ENCODE measurements at places on chromosomes 2 and 18. TPM values are rescaled to one million over a fixed set of nuclear protein-coding genes. Genes with fewer than 3 reads are reported as not detected.

CERKL gene
- total RNA-seq, result not detected

MLPH gene
- total RNA-seq, result 279 TPM

CABYR gene
- not detected for total RNA-seq

LRRTM1 gene
- total RNA-seq, result 7.9 TPM

DNA sequence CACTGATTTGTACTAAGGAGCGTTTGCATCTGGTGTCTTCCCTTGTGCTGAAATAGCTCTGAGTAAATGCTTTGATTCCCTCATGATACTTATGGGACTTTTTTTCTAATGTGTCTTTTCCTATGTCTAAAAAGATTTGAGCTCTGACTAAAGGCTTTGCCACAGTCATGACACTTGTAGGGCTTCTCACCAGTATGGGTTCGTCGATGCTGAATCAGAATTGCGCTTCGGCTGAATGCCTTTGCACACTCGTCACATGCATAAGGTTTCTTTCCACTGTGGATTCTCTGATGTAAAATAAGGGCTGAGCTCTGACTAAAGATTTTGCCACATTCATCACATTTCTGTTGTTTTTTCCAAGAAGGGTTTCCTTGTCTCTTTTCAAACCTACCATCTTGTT, 8.0 kb downstream of the ZNF396 start:
- DNase-seq, result no peak

GRCh38 chr18:24862201-24862816, 401.9 kb downstream of the HRH4 start:
- no peak for DNase-seq

DNA sequence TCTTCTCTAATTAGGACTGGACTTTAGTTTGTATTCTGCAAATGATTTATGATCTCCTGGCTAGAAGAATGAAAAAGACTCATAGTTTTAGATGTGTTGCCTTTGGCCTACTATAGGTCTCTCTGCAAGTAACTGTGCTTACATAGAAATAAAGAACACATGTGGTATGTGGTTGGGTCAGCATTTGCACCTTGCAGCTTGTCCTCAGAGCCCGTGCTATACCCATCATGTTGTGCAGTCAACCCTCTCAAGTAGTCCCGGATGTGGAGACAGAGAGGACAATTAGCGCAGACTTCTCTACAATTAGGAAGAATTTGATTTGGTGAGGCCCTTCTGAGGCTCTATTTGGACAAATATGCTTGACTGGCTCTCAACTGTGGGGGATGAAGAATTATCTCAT, 203.7 kb upstream of the ITGA4 start:
- no peak for DNase-seq

DNA sequence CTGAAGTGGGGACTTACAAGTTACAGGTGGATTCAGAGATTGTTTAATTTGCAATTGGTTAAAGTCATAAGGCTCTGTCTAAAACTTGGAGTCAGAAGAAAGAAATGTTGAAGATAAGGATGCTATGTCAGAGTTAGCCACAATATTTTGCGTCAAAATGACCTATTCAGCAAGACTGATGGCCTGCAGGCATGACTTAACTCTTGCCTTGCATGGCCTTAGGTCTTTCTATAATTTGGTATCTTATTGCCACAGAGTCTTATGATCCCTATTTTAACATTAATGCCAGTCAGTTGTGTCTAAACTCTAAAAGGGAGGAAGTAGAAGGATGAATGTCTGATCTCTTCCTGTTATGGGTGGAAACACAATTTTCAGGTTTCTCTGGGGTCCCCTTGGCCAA, 5.2 kb upstream of the COMMD1 start:
- DNase-seq, result no peak

DNA sequence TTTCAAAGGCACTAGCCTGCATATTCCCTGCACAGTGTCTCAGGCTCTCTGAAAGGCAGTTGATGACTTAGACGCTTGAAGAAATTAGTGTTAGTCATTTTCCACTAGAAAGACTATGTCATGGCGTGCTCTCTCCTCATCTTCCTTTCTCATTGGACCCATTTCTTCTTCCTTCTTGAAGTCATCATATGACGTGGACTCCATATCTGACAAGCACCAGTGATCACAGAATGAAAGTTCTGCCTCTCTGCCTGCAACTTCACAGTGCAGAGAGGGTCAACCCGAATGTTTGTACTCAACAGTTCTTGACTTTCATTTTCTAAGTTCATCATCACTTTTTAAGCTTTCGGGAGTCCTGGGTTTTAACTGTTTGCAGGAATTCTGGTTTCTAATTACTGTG, 63.7 kb upstream of the CYRIA start:
- no peak for DNase-seq

GRCh38 chr2:224638301-224638823, 53.2 kb upstream of the CUL3 start:
- peak; percentile 59 for DNase-seq

GRCh38 chr2:241859017-241859435, 332 bp upstream of the PDCD1 start:
- no peak for DNase-seq

GRCh38 chr2:157565550-157565949, 63.1 kb downstream of the ACVR1C start:
- no peak for DNase-seq

DNA sequence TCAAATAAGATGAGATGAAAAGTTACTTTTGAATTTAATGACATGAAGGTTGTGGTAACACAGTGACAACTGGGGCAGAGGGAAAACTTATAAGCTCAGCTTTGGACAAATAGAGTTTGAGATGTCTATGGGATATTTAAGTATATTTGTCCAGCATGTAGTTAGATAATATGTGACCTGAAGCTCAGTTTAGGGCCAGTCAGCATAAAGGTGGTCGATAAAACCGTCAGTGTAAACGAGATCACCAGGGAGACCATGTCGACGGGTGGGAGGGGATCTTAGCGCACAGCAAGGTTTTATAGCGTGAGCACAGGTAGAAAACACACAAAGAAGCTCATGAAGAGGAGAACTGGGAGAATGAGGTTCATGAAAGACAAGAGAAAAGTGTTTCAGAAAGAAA, 7.4 kb upstream of the ERICH2 start:
- DNase-seq, result no peak

DNA sequence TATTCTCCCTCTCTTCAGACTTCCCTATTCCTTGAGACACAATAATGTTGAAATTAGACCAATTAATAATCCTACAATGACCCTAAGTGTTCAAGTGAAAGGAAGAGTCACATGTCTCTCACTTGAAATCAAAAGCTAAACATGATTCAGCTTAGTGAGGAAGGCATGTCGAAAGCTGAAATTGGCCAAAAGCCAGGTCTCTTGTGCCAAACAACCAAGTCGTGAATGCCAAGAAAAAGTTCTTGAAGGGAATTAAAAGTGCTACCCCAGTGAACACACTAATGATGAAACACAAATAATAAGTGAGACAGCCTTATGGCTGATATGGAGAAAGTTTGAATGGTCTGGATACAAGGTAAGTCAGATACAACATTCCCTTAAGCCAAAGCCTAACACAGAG, 115.4 kb downstream of the PXDN start:
- DNase-seq, result no peak

All from transverse colon (tissue), 4 donors.